ENCODE measurements at places on chromosomes 1 and 21. TPM values are rescaled to one million over a fixed set of nuclear protein-coding genes. Genes with fewer than 3 reads are reported as not detected.
A peak's percentile ranks its signal among the peaks of the same experiment; 100 is the strongest.

DNA sequence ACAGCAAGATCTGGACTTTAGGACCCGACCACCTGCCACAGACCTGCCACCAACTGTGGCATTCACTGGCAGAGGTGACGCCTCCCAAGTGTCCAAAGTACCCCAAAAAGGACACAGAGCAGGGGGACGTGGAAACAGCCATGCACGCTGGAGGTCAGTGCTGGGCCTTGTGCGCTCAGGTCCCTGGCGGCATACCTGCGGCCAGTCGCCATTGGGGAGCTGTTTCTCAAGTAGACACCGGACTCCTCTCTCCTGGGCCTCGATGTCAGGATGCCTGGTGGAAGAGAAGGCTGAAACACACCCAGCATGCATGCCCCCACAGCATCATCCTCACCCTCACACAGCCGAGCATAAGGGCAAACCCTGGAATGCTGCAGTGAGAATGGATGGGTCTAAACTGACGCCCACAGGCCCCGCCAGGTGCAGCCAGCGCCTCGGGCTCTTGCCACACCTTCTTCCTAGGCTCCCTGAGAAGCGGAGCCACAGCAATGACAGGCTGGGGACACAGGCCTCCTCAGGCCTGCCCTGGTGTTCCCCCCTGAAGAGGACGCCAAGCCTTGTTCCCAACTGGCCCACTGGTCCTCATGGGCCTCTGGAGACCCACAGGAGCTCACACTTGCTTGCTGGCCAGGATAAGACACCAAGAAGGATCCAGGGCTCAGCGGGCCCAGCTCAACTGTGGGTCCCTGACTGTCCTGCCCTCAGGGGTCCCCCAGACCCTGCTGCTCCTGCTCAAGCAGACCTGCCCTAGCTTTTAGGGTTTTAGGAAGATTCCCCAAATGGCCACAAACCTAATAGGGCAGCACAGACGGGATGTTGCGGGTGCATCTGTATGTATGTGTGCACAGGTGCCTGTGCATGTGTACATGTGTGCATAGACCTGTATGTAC lies 7.7 kb upstream of the SPATC1L start:
- peak; percentile 73 for DNase-seq

PLA2G2C gene
- not detected for total RNA-seq

CLCNKB gene
- total RNA-seq: 0.34 TPM

- no peak for DNase-seq
Observed at GRCh38 chr1:192529031-192529755, 46.4 kb upstream of the RGS1 start.

DNA sequence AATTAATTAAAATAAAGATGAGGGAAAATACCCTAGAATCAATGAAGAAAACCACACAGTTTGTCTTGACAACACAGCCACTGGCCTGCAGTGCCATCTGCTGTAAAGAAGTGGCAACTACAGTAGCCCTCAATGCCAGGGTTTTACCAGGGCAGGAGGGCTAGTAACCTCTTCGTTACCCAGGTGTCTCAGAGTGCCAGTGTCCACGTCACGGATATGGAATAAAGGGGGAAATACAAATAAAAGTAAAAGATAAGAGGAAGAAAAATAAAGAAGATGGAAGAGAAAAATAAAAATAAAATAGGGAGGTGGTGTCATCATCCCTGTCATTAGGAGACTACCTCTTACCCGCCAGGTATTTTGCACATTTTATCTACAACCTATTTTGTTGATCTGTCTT lies 14.2 kb upstream of the SLC44A3 start:
- DNase-seq: no peak

DNA sequence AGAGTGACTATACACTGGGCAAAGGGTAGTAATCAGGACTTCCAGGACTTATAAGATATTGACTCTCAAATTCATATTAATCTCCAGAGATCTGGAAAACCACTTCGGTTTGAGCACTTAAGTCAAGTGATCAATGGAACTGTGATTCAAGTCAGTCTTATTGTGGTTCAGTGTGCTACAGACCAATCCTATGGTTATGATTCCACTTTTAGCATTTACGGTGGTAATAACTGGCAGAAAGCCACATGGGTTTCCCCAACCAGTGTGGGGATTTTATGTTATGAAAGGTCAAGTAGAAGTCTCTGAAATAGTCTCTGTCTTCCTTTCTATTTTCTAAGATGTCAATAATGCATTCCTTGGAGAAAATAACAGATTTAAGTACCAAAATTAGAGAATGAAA lies 151.3 kb upstream of the NEGR1 start:
- no peak for DNase-seq

DIO1 gene
- total RNA-seq: not detected

- no peak for DNase-seq
Observed at GRCh38 chr1:218845589-218845988, 328.1 kb upstream of the LYPLAL1 start.

GRCh38 chr1:206798384-206798996 lies 26.2 kb upstream of the IL10 start:
- DNase-seq: no peak
